ENCODE measurements at places on chromosomes 5 and 9. TPM values are rescaled to one million over a fixed set of nuclear protein-coding genes. Genes with fewer than 3 reads are reported as not detected.
A peak's percentile ranks its signal among the peaks of the same experiment; 100 is the strongest.

GRCh38 chr9:113979343-113980127, 98.6 kb downstream of the AMBP start:
- DNase-seq = no peak
- H3K36me3 ChIP-seq = peaks cover 8% of the 10 kb centered on the region
- H3K27me3 ChIP-seq = no peaks in the 10 kb centered on the region

The MED7 gene
- total RNA-seq = 7.4 TPM

DNA sequence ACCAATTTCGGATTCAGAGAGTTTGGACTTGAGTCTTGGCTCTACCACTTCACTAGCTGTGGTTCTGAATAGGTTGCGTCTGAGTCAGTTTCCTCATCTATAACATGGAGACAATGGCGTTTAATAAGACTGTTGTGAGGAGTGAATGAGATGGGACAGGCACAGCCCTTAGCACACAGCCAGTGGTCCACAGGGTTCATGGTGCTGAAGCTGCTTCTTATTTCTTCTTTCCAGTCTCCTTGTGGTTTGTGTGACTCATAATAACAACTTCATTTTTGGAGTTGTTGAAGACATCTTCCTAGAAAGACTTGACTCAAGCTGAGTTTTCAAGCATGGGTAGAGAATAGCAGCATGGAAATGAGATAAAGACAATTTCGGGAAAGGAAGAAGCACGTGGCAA, 172.6 kb upstream of the PPP2R2B start:
- H3K36me3 ChIP-seq = no peaks in the 10 kb centered on the region
- H3K27me3 ChIP-seq = no peaks in the 10 kb centered on the region
- no peaks in the 10 kb centered on the region for H3K4me1 ChIP-seq
- H3K4me3 ChIP-seq = no peak overlapping the region
- no peak for DNase-seq

DNA sequence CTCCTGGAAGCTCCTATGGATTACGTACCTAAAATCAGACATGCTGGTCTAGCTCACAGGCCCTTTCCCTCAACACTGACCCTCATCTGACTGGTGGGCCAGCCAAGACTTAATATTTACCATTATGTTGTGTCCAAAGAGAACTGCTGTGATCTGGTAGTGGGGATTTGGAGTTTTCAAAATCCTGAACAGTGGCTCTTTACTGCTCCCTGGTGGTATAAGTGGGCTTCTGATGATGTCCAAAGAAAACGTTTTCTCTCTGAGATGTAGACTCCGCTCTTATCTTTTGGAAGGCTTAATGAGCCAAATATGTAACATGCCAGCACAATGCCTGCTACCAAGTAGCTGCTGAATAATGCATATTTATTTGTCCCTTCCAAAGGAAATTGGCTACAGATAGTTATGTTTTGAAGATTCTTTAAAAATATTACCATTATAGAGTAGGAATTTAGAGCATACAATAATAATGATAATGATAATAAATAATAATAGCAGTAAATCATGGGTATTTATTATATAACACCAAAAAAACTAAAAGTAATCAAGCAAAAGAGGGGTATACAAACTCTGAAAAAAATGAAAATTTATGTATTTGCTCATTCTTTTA, 406.6 kb upstream of the TNC start:
- H3K27me3 ChIP-seq = no peaks in the 10 kb centered on the region
- no peak overlapping the region for H3K27ac ChIP-seq
- H3K4me3 ChIP-seq = no peak overlapping the region
- H3K36me3 ChIP-seq = no peaks in the 10 kb centered on the region
- peak; percentile 8 for DNase-seq

GRCh38 chr5:168881427-168882149, 302.4 kb upstream of the PANK3 start:
- no peaks in the 10 kb centered on the region for H3K36me3 ChIP-seq
- no peak for DNase-seq
- H3K4me3 ChIP-seq = no peak overlapping the region
- no peaks in the 10 kb centered on the region for H3K4me1 ChIP-seq
- no peaks in the 10 kb centered on the region for H3K27me3 ChIP-seq

- no peak overlapping the region for H3K27ac ChIP-seq
- H3K4me1 ChIP-seq = no peaks in the 10 kb centered on the region
- H3K27me3 ChIP-seq = no peaks in the 10 kb centered on the region
- no peak overlapping the region for H3K4me3 ChIP-seq
These were observed 154.2 kb upstream of the HMHB1 start for GRCh38 chr5:143657647-143658285.

The TRIP13 gene
- 39.0 TPM for total RNA-seq

DNA sequence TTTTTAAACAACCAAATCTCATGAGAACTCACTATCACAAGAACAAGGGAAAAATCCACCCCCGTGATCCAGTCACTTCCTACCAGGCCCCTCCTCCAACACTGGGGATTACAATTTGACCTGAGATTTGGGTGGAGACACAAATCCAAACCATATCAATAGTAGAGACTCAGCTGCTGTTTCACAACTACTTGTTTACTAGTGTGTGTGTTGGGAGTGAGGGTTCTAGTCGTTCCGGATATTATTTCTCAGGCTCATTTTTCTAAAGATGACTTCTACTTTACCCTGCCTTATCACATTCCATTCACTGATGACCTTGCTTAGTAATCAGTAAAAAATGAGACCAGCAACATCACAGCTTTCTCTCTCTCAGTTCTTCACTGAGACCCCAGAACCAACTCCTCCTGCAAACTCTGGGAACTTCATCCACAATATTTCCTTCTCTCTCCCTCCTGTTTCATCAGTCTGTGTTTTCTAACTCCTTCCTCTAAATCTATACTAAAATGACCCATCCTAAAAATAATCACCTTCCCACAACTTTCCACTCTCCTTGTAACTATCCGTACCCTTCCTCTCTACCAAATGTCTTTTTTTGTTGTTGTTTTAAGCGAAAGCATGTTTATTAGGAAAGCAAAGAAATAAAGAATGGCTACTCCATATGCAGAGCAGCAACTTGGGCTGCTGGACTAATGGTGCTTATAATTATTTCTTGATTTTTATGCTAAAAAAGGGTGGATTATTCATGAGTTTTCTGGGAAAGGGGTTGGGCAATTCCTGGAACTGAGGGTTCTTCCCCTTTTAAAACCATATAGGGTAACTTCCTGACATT, 121.5 kb upstream of the SPRY4 start:
- no peaks in the 10 kb centered on the region for H3K27me3 ChIP-seq
- DNase-seq = peak; percentile 67
- H3K36me3 ChIP-seq = no peaks in the 10 kb centered on the region
- H3K4me1 ChIP-seq = peaks cover 20% of the 10 kb centered on the region
- H3K4me3 ChIP-seq = peak overlapping the region; percentile 5

DNA sequence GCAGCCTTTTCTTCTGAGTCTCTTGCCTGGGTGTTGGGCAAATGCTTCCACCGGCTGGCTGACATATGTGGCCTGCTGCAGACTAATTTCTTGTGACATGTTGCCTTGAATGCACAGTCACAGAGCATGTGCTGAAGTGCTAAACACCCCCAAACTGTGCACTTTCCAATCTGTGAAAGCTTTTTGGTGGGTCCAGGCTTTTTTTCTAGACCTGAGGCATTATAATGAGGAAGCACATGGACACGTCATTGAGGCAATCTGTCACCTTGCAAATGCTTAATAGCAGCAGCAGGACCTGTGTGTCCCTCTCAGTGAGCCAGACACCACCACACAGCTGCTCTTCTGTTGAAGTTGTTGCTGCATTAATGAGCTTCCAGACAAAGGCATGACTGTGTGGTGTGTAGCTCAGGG, 274.7 kb downstream of the ELAVL2 start:
- no peaks in the 10 kb centered on the region for H3K27me3 ChIP-seq
- H3K27ac ChIP-seq = no peak overlapping the region
- H3K4me3 ChIP-seq = no peak overlapping the region
- DNase-seq = no peak
- no peaks in the 10 kb centered on the region for H3K4me1 ChIP-seq

DNA sequence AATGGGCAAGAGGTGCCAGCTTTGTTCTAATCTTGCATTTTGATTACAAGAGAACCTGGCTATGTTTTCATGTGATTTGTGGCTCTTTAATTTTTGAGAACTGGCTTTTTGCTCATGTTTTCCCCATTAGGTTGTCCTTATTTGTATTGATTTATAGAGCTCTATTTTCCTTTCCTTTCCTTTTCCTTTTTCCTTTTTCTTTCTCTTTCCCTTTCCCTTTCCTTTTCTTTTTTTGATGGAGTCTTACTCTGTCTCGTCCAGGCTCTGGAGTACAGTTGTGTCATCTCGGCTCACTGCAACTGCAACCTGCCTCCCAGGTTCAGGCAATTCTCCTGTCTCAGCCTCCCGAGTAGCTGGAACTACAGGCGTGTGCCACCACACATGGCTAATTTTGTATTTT, 55.5 kb downstream of the GPBP1 start:
- H3K27ac ChIP-seq = no peak overlapping the region
- no peaks in the 10 kb centered on the region for H3K27me3 ChIP-seq
- peaks cover 10% of the 10 kb centered on the region for H3K4me1 ChIP-seq
- no peak overlapping the region for H3K4me3 ChIP-seq

The GPR21 gene
- total RNA-seq = 2.4 TPM

DNA sequence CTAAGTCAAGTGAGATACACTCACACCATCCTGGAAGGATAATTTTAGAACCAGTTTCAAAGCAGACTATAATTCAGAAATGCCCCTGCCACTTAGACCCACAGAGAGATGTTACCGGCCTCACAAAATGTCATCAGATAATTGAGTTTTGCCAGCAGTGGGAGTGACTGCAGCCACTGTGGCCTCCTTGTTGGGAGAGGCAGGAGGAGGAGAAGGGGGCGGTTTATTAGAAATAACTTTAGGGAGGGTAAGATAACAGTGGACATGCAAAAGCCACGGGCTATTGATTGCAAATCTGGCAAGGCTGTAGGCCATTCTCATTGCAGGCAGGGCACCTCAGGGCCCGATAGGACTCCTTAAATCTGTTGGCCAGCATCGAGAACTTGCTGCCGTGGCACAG, 13.4 kb downstream of the GRXCR2 start:
- H3K27me3 ChIP-seq = no peaks in the 10 kb centered on the region
- DNase-seq = no peak
- H3K27ac ChIP-seq = no peak overlapping the region
- H3K4me1 ChIP-seq = peaks cover 17% of the 10 kb centered on the region

DNA sequence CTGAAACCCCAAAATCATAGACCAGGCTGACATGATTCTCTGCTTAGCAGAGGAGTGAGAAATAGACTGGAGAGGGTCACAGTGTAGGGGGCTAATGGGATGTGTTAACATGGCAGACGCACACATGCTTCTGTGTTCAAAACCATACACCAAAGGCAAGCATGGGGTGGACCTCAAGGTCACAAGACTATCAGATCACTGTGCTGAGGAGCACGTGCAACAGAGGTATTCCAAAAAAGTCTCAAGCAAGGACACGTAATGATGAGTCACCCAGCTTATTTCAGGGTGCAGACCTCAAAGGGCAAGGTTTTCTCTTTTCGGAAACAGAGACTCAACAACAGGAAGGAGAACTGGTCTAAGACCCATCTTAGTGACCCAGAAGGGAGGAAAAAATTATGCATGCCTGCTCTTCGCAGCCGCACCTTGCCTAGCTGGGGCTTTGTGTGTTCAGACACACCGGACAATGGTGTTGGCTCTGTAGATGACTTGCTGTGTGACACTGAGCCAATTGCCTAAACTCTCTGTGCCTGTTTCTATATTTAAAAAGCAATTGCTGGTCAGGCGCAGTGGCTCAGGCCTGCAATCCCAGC, 20.3 kb downstream of the WHRN start:
- no peaks in the 10 kb centered on the region for H3K4me1 ChIP-seq
- H3K27me3 ChIP-seq = peaks cover under 1% of the 10 kb centered on the region
- no peaks in the 10 kb centered on the region for H3K36me3 ChIP-seq
- no peak overlapping the region for H3K4me3 ChIP-seq
- DNase-seq = no peak

The FBLL1 gene
- 0.44 TPM for total RNA-seq

DNA sequence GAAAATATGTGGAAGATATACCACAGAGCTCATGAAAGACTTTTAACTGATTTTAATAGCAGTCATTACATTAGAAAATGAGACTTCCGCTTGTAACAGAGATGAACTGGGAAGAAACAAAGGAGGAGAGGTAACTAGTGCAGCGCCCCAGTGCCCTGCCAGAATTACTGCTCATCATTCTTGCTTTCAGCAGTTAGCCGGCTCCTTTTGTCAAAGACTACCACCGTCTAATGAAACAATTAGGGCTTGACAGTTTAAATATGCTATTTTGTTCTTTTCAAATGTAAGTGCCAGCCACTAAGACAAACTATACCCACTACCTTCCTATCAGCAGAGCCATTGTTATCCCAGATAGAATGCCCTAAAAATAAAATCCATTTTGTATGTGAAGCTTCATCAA, 328.4 kb downstream of the EFNA5 start:
- no peak for DNase-seq
- no peaks in the 10 kb centered on the region for H3K4me1 ChIP-seq
- no peak overlapping the region for H3K4me3 ChIP-seq
- no peaks in the 10 kb centered on the region for H3K27me3 ChIP-seq

DNA sequence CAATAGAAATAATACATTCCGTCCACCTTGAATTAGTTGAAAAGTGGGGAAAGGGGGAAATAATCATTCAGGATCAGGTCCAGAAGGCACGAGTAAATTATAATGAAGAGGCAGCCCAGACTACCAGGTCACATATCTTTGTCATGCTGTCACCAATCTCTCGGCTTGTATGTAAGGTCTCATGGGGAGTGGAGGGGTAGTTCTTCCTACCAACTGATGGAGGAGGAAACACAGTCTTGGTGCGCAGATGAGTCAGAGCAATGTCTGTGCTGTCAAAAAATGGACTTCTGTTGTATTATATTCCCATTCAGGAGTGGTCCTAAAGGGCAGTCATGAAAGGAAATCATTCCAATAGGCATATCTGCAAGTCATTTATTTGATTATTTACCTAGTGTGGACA, 164.2 kb upstream of the PTGER4 start:
- H3K36me3 ChIP-seq = no peaks in the 10 kb centered on the region
- no peak overlapping the region for H3K4me3 ChIP-seq
- H3K27me3 ChIP-seq = peaks cover 27% of the 10 kb centered on the region

DNA sequence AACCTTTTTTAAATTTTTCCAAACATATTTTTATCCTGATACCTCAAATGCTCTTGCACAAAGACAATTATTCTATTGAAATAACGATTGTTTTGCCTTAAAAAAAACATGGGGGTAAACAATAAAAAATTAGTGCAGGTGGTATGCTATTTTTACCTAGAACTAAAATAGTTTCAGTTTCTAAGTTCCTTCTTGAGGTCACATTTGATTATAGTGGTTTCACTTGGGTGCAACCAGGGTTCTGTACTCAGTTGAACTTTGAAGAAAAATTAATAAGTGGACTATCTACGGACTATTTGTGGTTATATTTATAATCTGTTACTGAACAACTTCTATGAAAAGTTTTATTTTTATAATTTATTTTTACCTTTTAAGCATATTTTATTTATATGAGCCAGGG, 387.1 kb upstream of the IZUMO3 start:
- DNase-seq = no peak
- H3K27me3 ChIP-seq = no peaks in the 10 kb centered on the region
- H3K4me1 ChIP-seq = no peaks in the 10 kb centered on the region
- no peaks in the 10 kb centered on the region for H3K36me3 ChIP-seq
- H3K4me3 ChIP-seq = no peak overlapping the region
- H3K27ac ChIP-seq = no peak overlapping the region

The SLC36A2 gene
- not detected for total RNA-seq

The PCDHB2 gene
- total RNA-seq = 0.23 TPM

GRCh38 chr5:93126634-93127033, 454.4 kb downstream of the NR2F1-AS1 start:
- H3K36me3 ChIP-seq = no peaks in the 10 kb centered on the region
- H3K4me3 ChIP-seq = no peak overlapping the region
- DNase-seq = no peak
- H3K27me3 ChIP-seq = no peaks in the 10 kb centered on the region
- no peak overlapping the region for H3K27ac ChIP-seq

Measured in endothelial cell of umbilical vein (primary cell).